ENCODE measurements at places on chromosomes 16 and 17. TPM values are rescaled to one million over a fixed set of nuclear protein-coding genes. Genes with fewer than 3 reads are reported as not detected.

- H3K4me1 ChIP-seq = peaks cover 96% of the 10 kb centered on the region
- DNase-seq = peak; percentile 62
- peak overlapping the region; percentile 93 for H3K4me3 ChIP-seq
- peak overlapping the region; percentile 82 for H3K27ac ChIP-seq
- H3K36me3 ChIP-seq = no peaks in the 10 kb centered on the region
- H3K27me3 ChIP-seq = no peaks in the 10 kb centered on the region
These were observed 2.5 kb downstream of the VASN start for GRCh38 chr16:4373909-4374742.

The HYDIN gene
- 62.0 TPM for total RNA-seq

- no peak overlapping the region for H3K27ac ChIP-seq
- no peaks in the 10 kb centered on the region for H3K4me1 ChIP-seq
- H3K36me3 ChIP-seq = no peaks in the 10 kb centered on the region
These were observed 130.4 kb downstream of the SLC39A11 start for GRCh38 chr17:72962106-72962505.

- H3K27ac ChIP-seq = no peak overlapping the region
- H3K36me3 ChIP-seq = no peaks in the 10 kb centered on the region
- DNase-seq = no peak
- H3K4me3 ChIP-seq = no peak overlapping the region
- H3K27me3 ChIP-seq = no peaks in the 10 kb centered on the region
These were observed 936.1 kb upstream of the SOX9 start for GRCh38 chr17:71184716-71185115.

The NAGS gene
- total RNA-seq = 7.3 TPM

DNA sequence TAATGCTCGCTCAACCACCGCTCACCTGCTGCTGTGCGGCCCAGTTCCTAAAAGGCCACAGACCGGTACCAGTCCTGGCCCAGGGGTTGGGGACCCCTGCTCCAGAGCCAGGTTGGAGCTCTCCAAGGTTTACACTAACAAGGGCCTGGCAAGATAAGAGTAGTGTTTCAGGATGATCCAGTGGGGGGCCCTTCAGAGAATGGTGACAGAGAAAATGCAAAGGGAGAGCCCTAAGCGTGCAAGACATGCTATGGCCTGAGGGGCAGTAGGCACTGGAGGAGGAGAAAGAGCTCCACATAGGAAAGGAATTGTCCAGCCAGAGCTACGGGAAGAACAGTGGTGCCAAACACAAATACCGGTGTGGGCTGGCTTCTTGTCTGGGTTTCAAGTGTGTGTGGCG, 233.4 kb downstream of the STX8 start:
- no peak overlapping the region for H3K4me3 ChIP-seq
- H3K27me3 ChIP-seq = no peaks in the 10 kb centered on the region
- no peaks in the 10 kb centered on the region for H3K4me1 ChIP-seq
- no peak for DNase-seq

The FOXF1 gene
- 6.3 TPM for total RNA-seq

DNA sequence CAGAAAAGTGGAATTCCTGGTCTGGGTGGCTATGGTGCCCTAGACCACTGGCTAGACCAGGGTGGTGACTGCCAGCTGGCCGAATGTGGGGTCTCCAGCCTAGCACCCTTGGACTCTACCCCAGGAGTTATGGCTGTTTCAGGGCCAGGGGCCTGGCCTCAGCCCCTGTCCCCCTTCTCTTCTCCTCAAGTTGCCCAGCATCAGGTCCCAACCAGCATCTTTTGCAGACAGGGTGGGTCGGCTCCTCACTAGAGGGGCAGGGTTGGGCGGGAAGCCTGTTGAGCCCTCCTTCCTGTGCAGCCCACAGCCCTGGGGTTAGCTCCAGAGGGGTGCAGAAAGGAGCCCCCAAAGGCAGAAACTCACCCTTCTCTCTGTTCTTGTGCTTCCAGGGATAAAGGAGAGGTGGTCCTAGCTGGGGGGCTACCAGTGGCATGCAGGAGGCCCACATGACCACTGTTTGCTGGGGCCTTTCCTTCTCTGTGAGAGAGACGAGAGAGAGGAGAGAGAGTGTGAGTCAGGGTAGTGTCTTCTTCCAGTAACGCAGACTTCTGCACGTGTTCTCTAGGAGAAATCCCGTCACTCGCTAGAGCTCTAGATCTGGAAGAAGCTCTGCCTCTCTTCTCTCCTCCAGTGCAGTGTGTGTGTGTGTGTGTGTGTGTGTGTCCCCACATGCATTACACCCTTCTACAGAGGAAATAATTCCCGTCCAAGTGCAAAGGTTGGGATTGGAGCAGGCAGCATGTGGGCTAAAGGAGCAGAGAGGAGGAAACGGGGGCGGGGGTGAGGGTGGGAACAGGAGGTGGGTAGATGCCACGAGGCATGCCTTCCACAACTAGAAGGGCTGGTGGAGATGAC, 209.4 kb downstream of the SEC14L1 start:
- H3K27me3 ChIP-seq = no peaks in the 10 kb centered on the region
- DNase-seq = no peak

The TBC1D3I gene
- total RNA-seq = 1.4 TPM

GRCh38 chr17:50100921-50101345, 5.8 kb downstream of the PDK2 start:
- no peaks in the 10 kb centered on the region for H3K27me3 ChIP-seq
- H3K4me3 ChIP-seq = no peak overlapping the region
- no peak for DNase-seq
- H3K27ac ChIP-seq = peak overlapping the region; percentile 63

GRCh38 chr16:50717091-50717490, 23.7 kb downstream of the NOD2 start:
- no peaks in the 10 kb centered on the region for H3K36me3 ChIP-seq
- H3K27ac ChIP-seq = no peak overlapping the region
- no peaks in the 10 kb centered on the region for H3K27me3 ChIP-seq
- H3K4me3 ChIP-seq = no peak overlapping the region
- no peak for DNase-seq

The KRT32 gene
- total RNA-seq = not detected

The CACNG5 gene
- not detected for total RNA-seq

GRCh38 chr17:43768382-43768781, 9.8 kb upstream of the SOST start:
- H3K4me3 ChIP-seq = no peak overlapping the region
- DNase-seq = no peak
- H3K36me3 ChIP-seq = peaks cover 50% of the 10 kb centered on the region
- peaks cover 28% of the 10 kb centered on the region for H3K4me1 ChIP-seq
- H3K27ac ChIP-seq = no peak overlapping the region

The KRTAP2-3 gene
- total RNA-seq = not detected

DNA sequence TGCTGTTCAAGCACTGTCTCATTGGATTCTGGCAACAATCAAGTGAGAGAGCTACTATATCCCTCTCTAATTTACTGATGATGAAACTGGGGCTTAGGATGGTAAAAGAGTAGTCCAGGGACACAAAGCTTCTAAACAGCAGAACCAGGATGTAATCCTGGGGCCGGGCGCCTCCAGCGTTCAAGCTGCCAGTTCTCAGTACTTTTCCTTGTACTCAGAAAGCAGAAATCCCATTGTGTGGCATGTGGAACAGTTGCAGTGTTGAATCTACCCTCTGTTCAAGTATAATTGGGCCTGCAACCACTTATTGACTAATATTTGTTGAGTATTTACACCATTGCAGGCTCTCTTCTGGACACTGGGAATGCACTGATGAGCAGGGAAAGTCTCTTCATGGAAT, 14.5 kb upstream of the CDH13 start:
- no peak overlapping the region for H3K4me3 ChIP-seq
- no peaks in the 10 kb centered on the region for H3K27me3 ChIP-seq
- no peaks in the 10 kb centered on the region for H3K4me1 ChIP-seq
- no peak overlapping the region for H3K27ac ChIP-seq
- no peak for DNase-seq
- no peaks in the 10 kb centered on the region for H3K36me3 ChIP-seq

GRCh38 chr16:10541366-10541765, 39.0 kb downstream of the EMP2 start:
- H3K4me3 ChIP-seq = no peak overlapping the region
- DNase-seq = no peak
- no peak overlapping the region for H3K27ac ChIP-seq
- H3K4me1 ChIP-seq = no peaks in the 10 kb centered on the region
- peaks cover 90% of the 10 kb centered on the region for H3K36me3 ChIP-seq
- H3K27me3 ChIP-seq = no peaks in the 10 kb centered on the region

GRCh38 chr17:51833045-51833444, 325.5 kb downstream of the CA10 start:
- H3K4me3 ChIP-seq = no peak overlapping the region
- no peak for DNase-seq
- no peaks in the 10 kb centered on the region for H3K27me3 ChIP-seq
- no peaks in the 10 kb centered on the region for H3K36me3 ChIP-seq
- H3K27ac ChIP-seq = no peak overlapping the region

- H3K4me3 ChIP-seq = no peak overlapping the region
- DNase-seq = no peak
- no peaks in the 10 kb centered on the region for H3K27me3 ChIP-seq
- no peak overlapping the region for H3K27ac ChIP-seq
- H3K4me1 ChIP-seq = no peaks in the 10 kb centered on the region
These were observed 294.5 kb downstream of the SNX29 start for GRCh38 chr16:12271006-12271405.

DNA sequence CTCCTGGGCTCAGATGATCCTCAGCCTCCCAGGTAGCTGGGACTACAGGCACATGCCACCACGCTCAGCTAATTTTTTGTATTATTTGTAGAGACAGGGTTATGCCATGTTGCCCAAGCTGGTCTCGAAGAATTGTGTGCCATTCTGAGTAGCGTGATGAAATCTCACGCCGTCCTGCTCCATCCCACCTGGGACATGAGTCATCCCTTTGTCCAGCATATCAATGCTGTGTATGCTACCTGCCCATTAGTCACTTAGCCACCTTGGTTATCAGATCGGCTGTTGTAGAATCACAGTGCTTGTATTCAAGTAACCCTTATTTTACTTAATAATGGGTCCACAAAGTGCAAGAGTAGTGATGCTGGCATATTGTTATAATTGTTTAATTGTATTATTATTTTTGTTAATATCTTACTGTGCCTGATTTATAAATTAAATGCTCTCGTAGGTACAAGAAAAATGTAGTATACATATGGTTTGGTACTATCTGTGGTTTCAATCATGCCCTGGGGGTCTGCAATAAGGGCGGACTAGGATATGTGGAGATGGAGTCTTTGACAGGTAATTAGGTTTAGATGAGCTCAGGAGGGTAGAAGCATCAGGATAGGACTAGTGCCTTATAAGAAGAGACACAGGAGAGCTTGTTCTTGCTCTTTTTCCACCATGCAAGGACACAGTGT, 26.6 kb upstream of the SLC13A2 start:
- no peak for DNase-seq
- no peaks in the 10 kb centered on the region for H3K4me1 ChIP-seq
- H3K27me3 ChIP-seq = no peaks in the 10 kb centered on the region
- H3K36me3 ChIP-seq = no peaks in the 10 kb centered on the region
- no peak overlapping the region for H3K4me3 ChIP-seq
- no peak overlapping the region for H3K27ac ChIP-seq

DNA sequence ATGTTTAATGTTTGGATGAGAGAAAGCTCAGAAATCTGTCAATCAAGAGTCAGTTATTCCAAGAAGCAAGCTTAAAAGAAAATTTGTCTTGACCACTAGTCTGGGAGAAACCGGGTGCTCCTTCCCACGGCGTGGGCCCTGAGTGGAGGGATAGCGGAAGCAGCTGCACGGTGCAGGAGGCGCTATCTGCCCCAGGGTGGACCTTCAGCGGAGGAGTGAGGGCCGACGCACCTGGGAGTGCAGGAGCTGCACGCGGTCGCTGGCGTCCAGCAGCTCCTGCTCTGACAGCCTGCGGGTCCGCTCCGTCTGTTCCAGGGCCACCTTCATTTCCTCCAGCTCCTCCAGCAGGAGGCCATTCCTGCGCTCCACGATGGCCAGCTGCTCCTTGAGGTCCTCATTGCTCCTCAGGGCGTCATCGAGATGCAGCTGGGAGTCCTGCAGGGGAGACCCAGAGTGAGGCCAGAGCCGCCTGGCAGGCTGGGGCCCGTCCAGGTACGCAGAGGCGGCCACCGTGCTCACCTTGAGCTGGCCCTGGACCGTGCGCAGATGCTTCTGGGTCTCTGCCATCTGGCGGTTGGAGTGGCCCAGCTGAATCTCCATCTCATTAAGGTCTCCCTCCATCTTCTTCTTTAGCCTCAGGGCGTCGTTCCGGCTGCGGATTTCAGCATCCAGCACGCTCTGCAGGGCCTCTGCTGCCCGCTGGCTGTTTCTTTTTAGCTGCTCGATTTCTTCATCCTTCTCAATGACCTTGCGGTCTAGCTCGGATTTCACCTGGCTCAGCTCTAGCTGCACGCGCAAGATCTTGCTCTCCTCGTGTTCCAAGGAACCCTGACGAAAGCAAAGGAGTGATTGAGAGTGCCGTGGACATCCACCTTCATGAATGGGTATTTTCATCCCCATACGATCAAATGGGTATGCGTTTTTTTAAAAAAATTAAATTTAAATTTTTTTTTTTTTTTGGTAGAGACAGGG, 63.5 kb downstream of the MYH13 start:
- no peak for DNase-seq
- no peaks in the 10 kb centered on the region for H3K36me3 ChIP-seq
- H3K4me1 ChIP-seq = no peaks in the 10 kb centered on the region
- H3K4me3 ChIP-seq = no peak overlapping the region

DNA sequence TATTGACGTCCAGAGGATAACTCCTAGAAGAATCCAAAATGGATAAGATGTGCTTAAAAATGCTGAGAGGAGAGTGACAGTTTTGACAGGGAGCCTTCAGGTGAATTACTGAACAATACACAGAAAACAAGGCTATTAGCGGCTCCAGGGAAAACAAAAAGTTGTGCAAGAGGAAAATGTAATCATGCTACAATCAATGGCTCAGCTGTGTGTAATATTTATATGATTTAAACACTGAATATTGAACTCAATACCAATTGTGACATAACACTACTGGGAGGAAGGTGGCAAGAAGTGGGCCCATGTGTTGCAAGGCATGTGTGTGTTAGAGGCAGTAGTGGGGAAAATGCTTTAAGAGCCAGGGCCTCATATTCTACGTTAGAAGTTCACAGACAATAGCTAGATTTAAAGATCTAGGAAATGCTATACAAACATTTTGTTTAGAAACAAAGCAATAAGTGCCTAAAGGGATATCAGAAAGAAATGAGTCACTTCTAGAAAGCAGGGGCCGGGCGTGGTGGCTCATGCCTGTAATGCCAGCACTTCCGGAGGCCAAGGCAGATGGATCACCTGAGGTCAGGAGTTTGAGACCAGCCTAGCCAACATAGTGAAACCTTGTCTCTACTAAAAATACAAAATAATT, 253.2 kb upstream of the IRX5 start:
- H3K27ac ChIP-seq = no peak overlapping the region
- H3K27me3 ChIP-seq = no peaks in the 10 kb centered on the region
- no peak overlapping the region for H3K4me3 ChIP-seq
- no peak for DNase-seq
- no peaks in the 10 kb centered on the region for H3K4me1 ChIP-seq

DNA sequence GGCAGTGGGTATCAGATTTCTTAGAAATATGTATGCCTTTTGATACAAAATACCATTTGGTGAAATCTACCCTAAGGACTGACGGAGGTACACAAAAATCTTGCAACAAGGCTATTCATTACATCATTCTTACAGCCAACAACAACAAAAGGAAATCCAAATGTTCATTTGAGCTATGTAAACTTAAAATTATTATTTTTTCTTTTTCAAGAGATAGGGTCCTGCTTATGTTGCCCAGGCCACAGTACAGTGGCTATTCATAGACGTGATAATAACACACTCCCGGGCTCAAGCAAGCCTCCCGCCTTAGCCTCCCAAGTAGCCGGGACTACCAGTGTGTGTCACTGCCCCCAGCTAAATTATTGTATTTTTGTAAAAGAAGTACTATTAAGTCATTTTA, 9.0 kb downstream of the SRR start:
- H3K27me3 ChIP-seq = no peaks in the 10 kb centered on the region
- H3K36me3 ChIP-seq = no peaks in the 10 kb centered on the region
- DNase-seq = no peak
- no peak overlapping the region for H3K4me3 ChIP-seq

The KRTAP4-6 gene
- not detected for total RNA-seq

The KIF2B gene
- total RNA-seq = not detected
